ENCODE measurements at places on chromosomes 6 and 20. TPM values are rescaled to one million over a fixed set of nuclear protein-coding genes. Genes with fewer than 3 reads are reported as not detected.

Gene C6orf118
- not detected for total RNA-seq

Gene CGA
- total RNA-seq = not detected

Gene LATS1
- 33.4 TPM for total RNA-seq

Gene DEK
- total RNA-seq = 591 TPM

Gene LIME1
- 1.7 TPM for total RNA-seq

Gene PPP1R3G
- total RNA-seq = 3.8 TPM
